IPS-NIHi11 (cell line): ENCODE measurements at places on chromosomes 6 and 20.

DNA sequence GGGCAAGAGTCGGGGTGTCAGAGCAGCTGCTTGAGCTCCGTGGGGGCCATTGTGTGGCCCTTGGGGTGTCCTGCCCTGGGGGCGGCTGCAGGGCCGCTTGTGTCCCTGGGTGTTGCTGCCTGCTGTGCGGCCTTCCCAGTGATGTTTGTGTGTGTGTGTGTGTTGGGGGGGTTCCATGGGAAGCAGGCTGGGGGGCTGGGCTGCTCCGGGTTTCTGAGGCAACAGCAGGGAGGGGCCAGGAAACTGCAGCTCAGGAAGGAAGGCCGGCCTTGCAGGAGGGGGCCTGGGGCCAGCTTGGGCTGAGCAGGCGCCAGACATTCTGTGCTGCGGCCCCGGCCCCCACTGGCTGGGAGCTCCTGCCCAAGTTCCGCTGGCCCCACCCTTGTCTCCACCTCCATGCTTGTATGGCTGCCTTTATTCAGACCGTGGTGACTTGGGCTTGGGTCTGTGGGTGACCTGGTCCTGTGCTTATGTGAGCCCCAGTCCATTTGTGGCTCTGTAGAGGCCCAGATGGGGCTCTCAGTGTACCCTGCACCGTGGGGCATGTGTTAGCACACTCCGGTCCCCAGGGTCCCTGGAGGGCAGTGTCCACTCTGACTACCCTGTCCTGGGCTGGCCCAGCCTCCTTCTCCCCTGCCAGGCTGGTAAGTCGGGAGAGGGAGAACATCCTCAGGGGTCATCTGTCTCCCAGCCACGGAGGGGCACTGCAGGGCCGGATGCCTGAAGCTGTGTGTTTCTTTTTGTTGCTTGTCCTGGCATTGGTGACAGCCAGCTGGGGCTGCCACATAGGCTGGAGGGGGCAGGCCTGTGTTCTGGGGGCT, 4.6 kb upstream of the SOX18 start:
- DNase-seq, result peak; percentile 73

DNA sequence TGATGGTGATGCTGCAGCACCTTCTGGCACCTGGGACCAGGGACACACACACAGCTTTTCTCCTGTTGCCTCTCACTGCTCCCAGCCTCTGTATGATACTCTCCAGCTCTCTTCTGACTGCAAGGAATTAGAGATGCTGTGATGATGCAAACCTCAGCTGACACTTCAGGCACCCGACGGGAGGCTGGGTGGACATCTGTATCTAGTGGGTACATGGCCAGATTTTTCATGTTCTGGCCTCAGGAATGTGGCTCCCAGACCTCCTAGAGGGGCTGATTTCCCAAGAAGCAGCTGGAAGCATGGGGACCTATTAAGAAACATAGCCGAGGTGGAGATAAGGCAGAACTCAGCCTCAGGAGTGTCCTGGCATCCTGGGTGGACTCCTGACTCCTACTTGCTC, 6.8 kb upstream of the EPB41L1 start:
- DNase-seq, result no peak

GRCh38 chr6:67558985-67559384, 1076.1 kb upstream of the ADGRB3 start:
- DNase-seq, result no peak

DNA sequence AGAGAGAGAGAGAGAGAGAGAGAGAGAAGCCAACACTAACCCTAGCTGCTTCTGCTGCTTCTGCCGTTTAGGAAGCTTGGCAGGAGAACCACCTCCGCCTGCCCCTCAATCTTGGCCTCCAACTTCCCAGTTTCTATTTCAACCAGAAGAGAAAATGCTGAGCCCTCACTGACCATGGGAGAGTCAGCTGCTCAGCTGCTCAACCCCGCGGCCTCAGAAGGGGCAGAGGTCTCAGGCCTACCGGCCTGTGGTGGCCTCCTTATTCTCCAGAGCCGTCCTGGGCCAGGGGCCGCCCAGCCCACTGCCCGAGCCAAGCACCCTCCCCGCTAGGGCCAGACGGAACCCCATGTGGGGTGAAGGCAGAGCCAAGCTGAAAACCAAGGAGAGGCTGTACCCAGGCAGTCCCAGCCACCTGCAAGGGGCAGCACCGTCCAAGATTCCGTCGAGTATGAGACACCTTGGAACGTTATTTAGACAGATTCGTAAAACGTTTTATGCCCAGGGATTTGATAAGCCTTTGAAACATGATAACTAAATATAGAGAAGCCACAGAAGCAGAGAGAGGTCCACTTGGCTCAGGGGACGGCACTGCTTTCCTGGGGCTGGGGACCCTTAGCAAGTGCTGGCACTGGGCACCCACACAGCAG, 116.6 kb downstream of the DLL1 start:
- peak; percentile 10 for DNase-seq

- DNase-seq, result no peak
Observed at GRCh38 chr6:138656364-138657064, 117.1 kb upstream of the CCDC28A start.

- no peak for DNase-seq
Observed at GRCh38 chr6:17869010-17869752, 118.3 kb downstream of the KIF13A start.

GRCh38 chr6:55212156-55212555, 37.8 kb downstream of the HCRTR2 start:
- no peak for DNase-seq
